Brain pericyte (primary cell): ENCODE measurements at places on chromosomes 6 and 20.
A peak's percentile ranks its signal among the peaks of the same experiment; 100 is the strongest.

DNA sequence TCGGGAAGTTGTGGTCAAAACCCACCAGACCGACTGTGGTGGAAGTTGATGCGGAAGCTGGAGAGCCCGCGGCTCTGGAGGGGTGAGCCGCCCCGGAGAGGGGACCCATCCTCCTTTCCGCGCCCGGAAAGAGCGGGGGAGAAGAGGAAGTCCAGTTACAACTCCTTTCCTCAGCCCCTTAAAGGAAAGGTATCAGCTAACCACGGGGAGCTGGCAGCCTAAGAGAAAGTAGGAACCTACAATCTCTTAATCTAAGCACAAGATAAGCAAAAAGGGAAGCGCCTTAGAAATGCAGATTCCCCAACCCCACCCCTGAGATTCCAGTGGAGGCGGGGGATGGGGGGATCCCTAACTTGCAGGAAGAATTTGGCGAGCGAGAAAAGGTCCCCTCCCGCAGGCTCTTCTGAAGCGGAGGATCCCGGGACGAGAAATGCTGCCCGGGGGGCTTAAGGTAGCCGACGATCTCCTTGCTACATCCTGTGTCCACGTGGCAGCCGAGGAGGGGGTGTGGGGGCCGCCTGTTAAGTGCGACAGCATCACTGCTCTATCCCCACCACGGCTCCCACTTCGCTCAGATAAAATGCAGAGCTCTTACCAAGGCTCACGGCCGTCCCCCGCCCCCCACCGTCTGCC, 87.5 kb downstream of the ZFP64 start:
- no peak for DNase-seq

DNA sequence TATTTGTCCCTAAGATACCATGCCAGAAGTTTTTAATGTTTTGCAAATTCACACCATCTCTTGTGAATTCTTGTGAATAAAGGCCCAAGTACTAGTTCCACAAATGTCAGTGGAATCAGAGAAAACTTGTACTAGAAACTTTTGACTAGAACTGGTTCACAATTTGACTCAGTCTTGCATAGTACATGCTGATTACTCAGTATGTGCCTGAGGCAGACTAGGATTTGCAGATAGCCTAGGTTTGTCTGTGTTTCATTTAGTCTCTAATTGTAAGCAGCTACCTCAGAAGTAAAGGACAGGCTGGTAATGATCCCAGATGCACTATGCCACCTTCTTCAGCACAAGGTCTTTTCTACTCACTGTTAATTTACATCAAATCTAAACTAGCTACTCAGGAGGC, 34.2 kb upstream of the GSTA4 start:
- DNase-seq, result no peak

DNA sequence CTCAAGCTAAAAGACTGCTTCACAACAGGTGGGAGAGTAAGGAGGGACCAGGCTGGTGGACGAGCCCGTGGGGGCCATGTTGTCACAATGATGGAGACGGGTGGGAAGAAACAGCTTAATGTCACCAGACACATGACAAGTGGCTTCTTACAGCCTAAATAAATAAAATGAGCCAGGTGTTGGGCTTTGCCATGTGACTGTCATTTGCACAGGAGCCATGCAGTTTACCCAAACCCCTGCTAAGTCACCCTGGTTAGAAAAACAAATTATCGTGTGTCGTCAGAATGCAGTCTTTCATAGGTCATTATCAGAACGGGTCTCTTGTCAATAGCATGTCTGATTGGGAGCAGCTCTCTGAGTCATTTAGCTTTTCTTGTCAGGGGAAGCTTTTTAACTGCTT, 18.5 kb downstream of the BTBD3 start:
- DNase-seq, result no peak

- no peak for DNase-seq
Measured at GRCh38 chr6:156191895-156192294, 585.3 kb upstream of the ARID1B start.

- no peak for DNase-seq
Measured at GRCh38 chr6:43665376-43665775, 20.5 kb downstream of the RSPH9 start.

- no peak for DNase-seq
Measured at GRCh38 chr6:89050155-89050554, 30.4 kb upstream of the PNRC1 start.

DNA sequence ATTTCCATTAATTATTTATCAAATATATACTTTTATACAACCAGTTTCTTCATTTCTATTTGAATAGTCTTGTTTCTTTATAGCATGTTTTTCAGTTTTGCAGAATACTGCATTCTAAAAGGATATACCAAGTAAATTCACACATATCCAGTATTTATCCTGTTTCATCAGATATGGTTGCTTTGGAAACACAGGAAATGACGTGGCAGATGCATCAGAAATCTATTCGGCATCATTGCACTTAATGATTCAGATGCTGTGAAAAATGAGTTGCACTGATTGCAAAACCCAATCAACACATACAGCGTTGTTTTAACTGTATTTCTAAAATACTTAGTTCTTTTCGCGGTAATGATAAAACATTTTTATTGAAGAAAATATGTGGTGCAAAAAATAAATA, 594.9 kb downstream of the CDH26 start:
- DNase-seq, result no peak

DNA sequence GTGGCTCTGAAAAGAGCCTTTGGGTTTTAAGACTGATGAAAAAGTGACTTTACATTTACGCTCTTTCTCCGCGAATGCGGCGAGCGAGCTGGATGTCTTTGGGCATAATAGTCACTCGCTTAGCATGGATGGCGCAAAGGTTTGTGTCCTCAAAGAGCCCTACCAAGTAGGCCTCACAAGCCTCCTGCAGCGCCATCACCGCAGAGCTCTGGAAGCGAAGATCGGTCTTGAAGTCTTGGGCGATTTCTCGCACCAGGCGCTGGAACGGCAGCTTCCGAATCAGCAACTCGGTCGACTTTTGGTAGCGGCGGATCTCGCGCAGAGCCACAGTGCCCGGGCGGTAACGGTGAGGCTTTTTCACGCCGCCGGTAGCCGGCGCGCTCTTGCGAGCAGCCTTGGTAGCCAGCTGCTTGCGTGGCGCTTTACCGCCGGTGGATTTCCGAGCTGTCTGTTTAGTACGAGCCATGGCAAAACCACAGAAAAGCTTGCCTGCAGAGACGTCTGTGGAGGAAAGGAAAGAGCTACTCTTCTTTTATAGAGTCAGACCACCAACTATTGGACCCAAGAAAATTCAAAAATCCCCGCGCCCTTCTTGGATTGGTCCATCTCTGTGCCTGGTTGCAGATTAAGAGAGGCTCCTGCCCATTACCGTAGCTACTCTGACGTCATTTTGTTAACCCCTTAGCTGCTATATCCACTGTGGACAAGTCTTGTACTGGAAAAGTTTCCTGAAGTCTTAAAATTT, 55.5 kb upstream of the HFE start:
- peak; percentile 73 for DNase-seq

- no peak for DNase-seq
Measured at GRCh38 chr6:37452522-37452921, 19.5 kb downstream of the CMTR1 start.

- no peak for DNase-seq
Measured at GRCh38 chr20:50246367-50247195, 56.0 kb downstream of the CEBPB start.

GRCh38 chr6:138522611-138523010, 23.3 kb upstream of the NHSL1 start:
- DNase-seq, result no peak

GRCh38 chr6:17047889-17048288, 54.0 kb upstream of the STMND1 start:
- DNase-seq, result no peak

- peak; percentile 21 for DNase-seq
Measured at GRCh38 chr6:34953061-34954025, 64.3 kb downstream of the ANKS1A start.

DNA sequence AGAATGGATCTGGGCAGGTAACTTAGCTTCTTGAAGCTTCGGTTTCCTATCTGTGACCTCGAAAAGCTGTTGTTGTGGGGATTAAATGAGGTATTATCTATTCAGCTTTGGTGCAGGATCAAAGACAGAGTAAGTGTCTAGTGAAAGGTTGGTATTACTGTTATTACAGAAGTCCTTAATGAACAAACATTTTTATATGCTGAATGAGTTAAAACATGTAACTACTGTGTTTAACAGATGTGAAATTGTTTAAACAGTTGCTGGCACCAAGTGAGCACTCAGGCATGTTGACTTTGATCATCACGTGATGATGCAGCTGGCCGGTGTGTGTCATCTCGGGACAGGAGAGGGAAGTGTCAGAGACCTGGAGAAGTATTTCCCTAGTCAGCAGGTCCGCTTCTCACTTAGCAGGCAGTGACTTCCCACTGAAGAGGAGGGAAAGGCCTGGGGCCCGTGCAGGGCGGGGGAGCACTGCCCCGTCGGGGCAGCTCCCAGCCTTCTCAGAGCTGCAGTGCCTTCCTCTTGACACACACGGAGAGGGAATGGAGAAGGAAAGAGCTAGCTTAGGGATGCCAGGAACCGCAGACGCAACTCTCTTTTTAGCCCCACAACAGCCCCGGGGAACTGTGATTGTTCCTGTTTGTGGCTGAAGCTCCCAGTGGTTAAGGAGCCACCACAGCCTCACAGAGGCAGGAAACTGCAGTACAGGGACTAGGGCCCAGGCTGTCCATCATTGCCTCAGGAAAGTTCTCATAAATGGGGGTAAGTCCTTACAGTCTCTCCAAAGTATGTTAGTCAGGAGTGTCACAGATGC, 18.0 kb downstream of the TUBB2A start:
- peak; percentile 76 for DNase-seq

DNA sequence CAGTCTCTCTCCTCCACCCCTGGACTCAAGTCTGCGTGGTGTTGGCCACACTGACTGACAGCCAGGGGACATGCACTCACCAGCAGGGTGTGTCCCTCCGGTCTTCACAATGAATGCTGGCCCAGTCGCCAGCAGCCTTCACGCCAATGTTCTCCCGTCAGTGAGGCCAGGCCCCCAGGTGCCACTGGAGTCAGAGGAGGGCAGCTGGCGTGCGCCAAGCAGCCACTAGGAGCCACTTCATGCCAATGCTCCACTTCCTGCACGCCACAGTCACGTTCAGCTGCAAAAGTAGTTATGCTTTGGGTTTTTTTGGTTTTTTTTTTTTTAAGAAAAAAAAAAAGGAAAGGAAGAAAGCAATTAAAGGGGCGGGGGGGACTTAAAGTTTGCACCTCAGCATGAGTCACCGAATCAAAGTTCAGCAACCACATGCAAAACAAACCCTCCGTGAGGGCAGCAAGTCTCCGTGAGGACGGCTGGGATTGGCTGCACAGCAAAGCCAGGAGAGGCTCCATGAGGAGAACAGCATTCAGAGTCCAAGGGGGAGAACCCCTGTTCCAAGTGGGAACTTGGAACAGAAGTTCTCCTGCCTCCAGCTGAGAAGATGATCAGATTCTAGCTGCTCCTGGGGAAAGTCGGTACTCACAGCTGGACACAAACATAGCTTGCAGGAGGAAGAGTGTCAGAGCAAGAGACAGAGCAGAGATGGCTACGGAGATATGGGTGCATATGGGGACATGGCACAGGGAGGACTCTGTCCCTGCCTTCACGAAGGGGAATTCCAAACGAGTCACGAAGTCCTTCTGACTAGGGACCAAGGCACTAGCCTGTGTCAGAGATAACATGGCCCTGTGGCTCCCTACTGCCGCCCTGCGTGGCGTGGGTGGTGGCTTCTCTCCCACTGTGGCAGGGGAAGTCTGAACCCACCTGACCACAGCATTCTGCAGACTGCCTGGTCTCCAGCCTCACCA, at the start of gene ZC3H12D:
Gene ZC3H12D, minus strand, starts transcription at position 282 of the 968 bp plus-strand sequence. CDS start 10,471 bp downstream, outside the sequence.
- DNase-seq, result peak; percentile 74

DNA sequence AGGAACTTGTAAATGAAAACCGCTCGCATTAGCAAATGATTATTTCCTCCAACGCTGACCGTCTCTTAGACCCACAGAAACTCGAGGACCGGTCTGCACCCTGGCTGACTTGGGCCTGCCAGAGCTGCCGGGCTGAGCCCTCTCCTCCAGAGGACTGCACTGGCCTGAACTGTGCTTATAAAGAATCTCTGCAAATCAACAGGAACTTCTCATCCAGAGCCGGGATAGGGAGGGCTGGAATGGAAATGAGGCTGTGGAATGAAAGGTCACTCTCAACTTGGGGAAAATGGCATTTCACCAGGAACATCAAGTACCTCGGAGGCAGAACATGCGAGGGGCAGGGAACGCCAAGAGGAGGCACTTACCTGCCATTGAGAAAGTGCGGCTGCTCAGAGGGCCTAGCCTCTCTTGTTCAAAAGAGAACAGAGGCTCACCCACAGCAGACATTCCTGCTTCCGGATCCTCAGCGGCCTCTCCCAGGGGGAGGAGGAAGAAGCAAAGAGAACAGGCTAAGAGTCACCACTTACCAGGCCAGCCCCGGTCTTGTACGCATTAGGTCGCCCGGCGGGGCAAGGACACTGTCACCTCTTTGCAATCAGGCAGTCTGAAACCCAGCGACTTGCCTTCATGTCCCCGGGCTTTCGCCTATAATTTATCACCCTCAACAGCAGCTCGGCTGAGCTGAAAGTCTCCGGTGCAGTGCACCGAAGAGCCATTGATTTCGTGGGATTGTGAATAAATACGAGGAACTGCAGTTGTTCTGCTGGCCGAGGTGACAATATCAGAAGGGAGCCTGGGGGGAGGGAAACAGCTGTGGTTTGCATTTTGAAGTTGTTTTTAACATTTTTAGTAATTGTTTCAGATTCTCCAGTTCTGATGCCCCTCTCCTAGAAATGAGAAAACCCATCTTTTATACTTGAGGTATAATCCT, 37.6 kb downstream of the ZMYND8 start:
- peak; percentile 18 for DNase-seq

- DNase-seq, result no peak
Measured at GRCh38 chr6:75620381-75621304, 19.0 kb downstream of the SENP6 start.
